ENCODE measurements at places on chromosomes 6 and 20.

DNA sequence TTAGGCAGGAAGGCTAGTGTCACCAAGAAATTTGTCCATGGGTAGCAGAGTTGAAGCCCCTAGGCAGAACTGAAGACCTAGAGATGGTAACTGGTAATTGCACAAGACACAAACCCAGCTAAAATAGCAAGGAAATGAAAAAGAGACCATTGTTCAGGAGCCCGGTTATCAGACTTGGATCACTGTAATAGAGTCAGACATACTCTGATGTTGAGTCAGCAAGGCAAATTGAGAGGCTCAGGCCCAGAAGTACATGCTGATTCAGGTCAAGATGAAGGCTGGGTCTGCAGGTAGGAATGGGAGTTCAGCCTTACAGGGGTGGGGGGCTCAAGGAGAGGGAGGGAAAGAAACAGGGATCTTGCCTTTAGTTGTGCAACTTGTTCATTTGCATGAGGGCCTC is 6.5 kb upstream of the TMEM242 start:
- DNase-seq, result no peak

DNA sequence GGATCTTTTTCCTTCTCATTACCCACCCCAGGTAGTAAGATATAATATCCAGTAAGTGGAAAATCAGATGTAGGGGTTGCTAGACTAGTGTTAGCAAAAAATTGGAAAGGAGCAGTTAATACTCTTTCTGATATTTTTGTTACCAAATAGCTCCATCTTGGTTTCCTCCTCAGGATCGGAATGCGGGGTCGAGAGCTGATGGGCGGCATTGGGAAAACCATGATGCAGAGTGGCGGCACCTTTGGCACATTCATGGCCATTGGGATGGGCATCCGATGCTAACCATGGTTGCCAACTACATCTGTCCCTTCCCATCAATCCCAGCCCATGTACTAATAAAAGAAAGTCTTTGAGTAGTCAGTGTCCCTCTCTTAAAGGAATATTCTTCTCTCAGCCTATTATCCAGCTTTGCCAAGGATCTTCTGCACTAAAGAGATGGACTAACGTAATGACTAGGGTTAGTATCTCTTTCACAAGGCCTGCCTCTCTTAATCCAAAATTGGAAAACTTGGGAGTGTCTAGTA is 1.5 kb downstream of the ROMO1 start:
- no peak for DNase-seq

GRCh38 chr20:38434301-38434741 is 807 bp downstream of the SNHG17 start:
- DNase-seq, result peak; percentile 36

DNA sequence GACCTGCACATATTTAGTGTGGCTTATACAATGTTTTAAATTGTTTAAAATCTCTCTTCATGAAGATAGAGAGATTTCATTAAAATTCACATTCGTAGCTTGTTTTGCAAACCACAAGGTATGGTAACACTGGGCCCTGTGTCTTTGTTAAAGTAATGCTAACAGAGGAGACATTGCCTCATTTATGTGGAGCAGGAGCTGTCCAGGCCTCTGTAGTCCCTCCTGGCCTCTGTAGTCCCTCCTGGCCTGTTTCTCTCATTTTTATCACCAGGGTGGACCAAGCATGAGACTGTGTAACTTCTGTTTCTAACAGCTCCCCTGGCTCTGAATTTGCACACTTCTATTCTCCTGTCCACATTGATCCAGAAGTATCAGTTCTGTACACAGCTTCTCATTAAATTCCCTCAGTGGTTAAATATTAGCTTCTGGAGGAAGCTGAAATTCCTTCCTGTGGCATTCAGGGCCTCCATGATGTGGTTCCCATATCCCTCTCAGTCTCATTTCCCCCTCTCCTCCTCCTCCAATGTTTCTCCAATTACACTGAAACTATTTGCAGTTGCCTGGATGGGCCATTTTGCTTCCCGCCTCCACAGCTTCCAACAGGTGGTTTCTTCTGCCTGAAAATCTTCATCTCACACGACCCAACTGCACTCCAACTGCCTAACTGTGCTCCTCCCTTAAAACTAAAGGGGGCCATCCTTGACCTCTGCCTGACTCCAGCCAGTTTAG is 340.4 kb downstream of the SYNE1 start:
- DNase-seq, result no peak

DNA sequence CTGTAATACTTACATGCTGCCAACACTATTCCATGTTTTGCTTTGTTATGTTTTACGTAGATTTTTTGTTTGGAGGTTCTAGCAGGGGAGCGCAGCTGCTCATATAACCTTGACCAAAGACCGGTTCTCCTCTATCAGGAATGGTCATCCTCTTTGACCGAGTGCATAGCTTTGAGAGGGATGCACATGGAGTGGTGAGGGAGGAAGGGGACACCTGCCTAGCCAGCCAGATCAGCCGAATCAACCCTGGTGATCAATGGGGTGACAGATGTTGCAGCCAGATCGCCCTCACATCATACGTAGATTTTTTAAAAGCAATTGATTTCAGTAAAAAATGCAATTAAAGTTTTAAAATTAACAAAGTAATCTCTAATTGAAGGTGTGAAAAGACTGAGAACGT is 6.3 kb downstream of the DSTN start:
- DNase-seq, result no peak

- DNase-seq, result no peak
These were observed 195.9 kb downstream of the TENT5A start for GRCh38 chr6:81556551-81556950.

DNA sequence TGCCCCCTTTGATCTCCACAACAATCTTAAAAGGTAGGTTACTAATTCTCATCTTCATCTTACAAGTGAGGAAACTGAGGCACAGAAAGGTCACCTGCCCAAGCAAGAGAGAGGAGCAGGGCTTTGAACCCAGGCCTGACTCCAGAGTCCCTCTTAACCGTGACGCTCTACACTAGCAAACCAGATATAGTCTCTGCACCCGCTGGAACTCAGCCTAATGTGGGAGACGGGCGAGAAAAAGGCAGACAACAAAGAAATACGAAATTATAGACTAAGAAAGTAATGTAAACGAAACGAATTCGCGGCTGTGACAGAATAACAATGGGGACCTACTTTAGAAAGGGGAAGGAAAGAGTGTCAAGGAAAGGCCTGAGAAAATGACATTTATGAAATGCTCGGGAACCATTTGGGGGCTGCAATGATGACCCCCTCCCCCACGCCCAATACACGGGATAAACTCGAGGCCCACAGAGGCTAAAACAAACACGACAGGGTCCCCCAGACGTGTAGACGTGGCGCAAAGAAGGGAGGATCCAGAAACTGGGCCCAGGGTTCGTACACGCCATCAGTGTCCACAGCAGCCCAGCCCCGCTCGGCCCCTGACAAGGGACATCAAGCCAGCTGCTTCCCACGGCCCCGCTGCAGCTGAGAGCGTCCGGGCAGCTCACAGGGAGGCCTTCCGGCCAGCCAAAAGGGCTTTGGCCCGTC is 637 bp downstream of the TRPC4AP start:
- peak; percentile 29 for DNase-seq

Measured in hematopoietic multipotent progenitor cell treated with erythropoietin and hydrocortisone succinate and interleukin-3 and kit ligand, for 15 days (in vitro differentiated cells).